Muscle of arm (tissue), 14 donors: ENCODE measurements at places on chromosomes 7 and 10. TPM values are rescaled to one million over a fixed set of nuclear protein-coding genes. Genes with fewer than 3 reads are reported as not detected.

- no peak for DNase-seq
Observed at GRCh38 chr10:102633287-102633686, 11.0 kb upstream of the TRIM8 start.

DNA sequence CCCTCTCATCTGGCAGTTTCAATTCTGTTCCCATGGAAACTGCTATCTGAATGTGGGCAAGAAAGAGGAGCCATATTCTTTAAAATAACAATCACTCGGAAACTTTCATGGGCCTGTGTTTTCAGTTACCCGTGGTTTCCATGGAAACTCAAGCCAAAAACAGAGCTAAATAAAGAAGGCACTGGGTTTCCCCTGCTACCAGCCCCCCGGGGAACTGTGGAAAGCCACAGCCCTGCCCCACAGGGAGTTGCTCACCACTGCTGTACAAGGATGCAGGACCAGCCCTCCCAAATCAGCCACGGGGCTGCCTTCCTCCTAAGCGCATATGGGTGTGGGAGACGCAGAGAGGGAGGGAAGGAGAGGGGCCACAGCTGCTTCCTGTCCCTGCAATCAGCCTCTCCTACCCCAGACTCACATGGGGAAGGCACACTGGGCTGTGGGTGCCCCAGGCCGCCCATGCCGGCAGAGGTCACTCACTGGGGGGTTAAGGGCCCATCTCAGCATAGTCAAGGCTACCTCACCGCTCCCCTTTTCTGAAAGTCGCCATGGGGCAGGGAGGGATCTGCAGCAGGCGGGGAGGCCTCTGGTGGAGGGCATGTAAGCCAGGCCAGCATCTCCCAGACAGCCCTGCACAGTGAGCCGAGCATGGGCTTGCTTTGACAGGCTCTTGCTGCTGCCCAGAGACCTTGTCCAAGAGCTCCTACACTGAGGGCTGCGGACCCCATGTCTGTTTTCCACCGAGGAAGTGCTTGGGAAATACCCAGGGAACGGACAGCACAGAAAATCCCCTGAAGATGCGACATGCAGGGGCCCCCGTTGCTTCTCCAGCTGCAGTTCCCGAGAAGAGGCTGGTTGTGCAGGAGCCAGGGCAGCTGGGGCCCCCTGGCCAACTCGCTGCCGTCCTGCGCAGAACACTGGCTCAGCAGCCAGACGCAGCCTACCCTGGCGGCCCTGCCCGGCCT is 157.3 kb upstream of the PPP2R2D start:
- DNase-seq, result no peak

The SFTPA1 gene
- not detected for polyA plus RNA-seq

The CHAT gene
- not detected for polyA plus RNA-seq

- DNase-seq, result peak; percentile 61
Observed at GRCh38 chr10:114103284-114103683, 59.6 kb downstream of the ADRB1 start.

The CRHR2 gene
- 2.5 TPM for polyA plus RNA-seq

DNA sequence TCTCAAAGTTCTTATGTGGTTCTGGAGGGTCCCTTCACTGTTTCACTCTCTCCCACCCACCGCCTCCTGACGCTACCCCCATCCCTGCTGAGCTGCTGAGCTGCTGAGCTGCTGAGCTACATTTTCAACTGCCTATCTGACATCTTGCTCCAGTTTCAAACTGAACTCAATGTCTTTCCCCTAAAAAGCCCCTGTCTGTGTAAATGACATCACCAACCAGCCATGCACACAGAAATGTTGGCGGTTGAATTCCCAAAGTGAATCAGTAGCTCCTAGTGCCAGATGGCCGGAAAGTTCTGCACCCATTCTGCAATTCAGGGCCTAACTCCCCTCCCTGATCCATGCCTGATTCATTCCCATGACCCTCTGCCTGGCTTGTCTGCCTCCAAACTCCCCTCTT is 71.2 kb downstream of the WNT2 start:
- no peak for DNase-seq

GRCh38 chr10:45441239-45442190 is 67.5 kb downstream of the ALOX5 start:
- no peak for DNase-seq

DNA sequence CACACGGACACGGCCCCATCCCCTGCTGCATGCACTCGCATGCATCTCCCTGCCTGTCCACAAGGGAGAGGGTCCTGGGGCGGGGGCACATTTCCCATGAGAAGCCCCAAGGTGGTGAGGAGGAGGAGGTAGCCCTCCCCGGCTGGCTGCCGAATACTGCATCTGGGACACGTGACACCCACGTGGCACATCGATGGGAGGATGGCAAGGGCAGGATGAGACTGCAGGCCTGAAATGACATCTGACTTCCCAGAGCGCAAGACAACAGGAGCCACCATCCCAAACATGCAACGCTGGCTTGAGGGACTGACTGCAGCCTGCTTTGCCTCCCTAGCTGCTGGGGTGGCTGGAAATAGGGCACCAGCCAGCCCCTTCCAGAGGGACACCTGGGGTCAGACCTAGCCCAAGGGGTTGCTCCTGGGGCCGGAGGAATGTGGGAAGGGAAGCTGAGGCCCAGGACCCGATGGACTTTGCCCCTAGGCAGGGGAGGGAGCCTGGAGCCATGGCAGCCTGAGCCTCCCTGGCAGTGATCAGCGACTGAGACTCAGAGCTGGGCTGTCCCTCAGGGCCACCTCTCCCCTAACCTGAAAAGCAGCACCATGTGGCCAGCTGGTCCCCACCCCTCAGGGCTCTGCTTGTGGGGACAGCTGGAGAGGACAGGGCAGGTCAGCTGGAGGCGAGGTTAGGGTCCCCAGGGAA is 16.1 kb downstream of the BUD23 start:
- DNase-seq, result no peak

DNA sequence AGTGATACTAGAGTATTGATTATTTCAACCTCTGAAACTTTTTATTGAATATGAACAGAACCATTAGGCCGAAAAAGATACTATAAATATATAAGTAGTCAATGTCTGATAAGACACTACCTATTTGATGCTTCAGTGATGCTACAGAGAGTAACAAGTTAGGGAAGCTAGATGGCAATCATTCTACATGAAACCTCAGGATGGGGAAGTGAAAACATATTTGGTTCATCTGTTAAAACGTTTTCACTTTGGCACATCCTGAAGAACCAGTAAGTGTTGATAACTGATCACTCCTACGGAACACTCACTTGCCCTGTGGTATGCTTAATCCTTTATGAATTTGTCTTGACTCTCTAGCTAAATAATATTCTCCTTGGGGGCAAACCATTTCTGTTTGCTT is 1064.9 kb downstream of the NXPH1 start:
- DNase-seq, result no peak
